Left renal pelvis (tissue), 4 donors: ENCODE measurements at places on chromosomes 7 and 10. TPM values are rescaled to one million over a fixed set of nuclear protein-coding genes. Genes with fewer than 3 reads are reported as not detected.

Gene ACTL6B
- polyA plus RNA-seq: not detected

DNA sequence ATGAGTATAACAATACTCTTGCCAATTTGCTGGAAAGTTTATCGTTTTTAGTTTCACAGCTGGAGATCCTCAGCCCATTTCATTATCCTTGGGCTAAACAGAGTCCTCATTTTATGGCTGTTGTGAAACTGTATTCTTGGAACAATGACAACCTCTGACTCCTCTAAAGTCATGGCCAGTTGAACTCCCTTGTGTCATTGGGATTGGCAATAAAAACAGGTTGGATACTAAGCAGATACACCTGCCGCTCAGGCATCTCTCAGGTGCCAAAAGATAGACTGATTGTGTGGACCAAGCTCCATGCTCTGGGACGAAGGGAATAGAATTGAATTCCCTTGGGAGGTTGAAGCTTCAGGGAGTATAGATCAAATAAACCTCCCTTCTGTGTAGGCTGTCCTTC lies 182.2 kb downstream of the WDR11 start:
- DNase-seq: no peak

DNA sequence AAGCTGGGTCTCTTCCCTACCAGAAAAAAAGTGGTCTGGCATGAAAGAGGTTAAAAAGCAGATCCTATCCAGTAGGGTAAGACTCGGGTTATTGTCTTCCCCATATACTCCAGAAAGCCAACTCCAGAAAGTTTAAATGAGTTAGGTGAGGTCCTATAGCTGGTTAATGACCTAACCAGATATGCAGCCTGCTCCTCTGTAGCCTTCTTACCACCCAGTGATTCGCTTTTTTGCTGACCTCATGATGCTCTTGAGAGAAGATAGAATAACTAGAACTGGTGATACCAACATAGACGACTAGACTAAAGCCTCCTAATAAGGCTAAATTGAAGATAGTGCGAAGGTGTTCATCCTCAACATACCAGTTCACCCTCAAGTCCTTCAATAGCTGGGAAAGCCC lies 675 bp upstream of the GIMAP1 start:
- no peak for DNase-seq

DNA sequence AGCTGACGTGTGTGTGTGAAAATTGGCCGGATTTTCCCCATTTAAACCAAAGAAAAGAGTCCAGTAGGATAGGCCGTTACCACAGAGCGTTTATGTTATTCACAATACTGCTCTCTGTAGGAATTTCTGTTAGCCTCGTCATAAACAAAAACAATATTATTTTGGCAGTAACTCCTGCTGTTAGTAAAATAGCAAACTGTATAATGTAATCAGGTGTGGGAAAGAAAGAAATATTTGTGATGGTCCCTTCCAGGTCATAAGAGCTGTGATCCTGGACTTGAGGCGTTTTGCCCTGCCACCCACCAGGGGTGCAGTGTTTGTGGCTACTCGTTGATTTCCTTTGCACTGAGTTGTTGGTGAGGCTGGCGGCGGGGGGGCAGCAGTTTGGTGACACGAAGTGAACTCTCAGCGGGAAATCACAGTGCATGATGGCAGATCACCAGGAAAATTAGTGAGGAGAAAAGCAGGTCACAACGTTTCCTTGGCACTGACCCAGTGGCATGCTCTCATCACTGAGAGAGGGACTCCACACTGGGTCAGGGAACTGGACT lies 2.8 kb downstream of the EEPD1 start:
- DNase-seq: no peak

Gene SCRN1
- 66.1 TPM for polyA plus RNA-seq

GRCh38 chr10:112370424-112370819 lies 3.5 kb upstream of the ACSL5 start:
- DNase-seq: no peak

DNA sequence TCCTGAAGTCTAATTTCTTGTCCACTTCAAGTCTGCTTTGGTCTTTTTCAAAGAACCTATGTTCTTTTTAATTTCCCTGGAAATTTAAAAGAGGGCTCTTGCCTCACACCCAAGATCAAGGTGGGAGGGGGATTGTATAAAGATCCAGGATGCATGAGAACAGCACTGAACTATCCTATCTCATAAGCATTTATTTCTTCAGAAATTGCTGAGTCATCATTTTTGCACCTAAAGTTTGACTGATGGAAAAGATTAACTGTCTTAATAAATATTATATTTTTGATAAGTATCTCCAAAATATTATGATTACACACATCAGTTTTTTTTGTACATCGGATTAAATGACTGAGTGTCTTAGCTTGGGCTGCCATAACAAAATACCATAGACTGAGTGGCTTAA lies 90.5 kb downstream of the RPS24 start:
- DNase-seq: no peak

- DNase-seq: no peak
Measured at GRCh38 chr10:48568546-48568945, 36.3 kb downstream of the ARHGAP22 start.

Gene RGR
- polyA plus RNA-seq: not detected

GRCh38 chr10:79077488-79078173 lies 8.9 kb downstream of the ZMIZ1 start:
- DNase-seq: no peak

DNA sequence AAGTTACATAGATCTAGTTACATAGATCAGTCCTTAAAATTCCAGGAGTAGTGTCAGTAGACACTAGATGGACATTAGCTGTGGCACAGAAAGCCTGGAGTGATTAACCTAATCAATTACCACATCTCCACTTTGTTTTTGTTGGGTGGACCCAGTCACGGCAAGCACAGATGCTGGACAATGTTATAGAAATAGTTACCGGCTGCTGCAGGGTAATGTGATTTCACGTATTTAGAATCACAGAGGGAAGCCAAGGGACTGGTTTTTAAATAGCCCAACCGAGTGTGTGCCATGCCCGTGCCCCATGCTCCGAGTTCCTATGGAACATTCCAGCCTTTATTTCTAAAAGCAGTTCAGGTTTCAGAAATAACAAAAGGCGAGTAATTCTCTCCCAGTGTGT lies 2.8 kb downstream of the LGI1 start:
- no peak for DNase-seq

Gene SAP25
- 9.6 TPM for polyA plus RNA-seq

- no peak for DNase-seq
Measured at GRCh38 chr10:52078397-52078937, 235.6 kb upstream of the DKK1 start.

- no peak for DNase-seq
Measured at GRCh38 chr7:51817694-51818225, 501.2 kb upstream of the COBL start.

Gene TAX1BP1
- polyA plus RNA-seq: 104 TPM

Gene TMEM176B
- polyA plus RNA-seq: 105 TPM

Gene OPN1SW
- 1.3 TPM for polyA plus RNA-seq

DNA sequence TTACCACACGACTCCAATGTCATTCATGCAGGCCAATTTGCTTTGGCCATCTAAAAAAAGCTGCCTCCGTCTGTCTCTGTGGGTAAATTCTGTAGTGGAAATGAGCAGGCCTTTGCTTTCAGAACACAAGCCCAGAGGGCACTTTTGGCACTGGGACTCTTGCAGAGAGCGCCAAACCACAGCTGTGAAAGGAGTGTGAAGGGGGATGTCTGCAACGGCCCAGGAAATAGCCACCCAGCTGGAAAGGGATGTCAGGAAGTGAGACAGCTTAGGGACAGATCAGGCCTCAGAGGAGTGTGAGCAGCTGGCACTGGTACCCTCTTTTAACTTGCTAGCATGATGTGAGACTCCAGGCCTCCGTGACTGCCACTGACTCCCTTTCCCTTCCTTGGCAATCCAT lies 152.4 kb downstream of the DKK1 start:
- DNase-seq: no peak

- no peak for DNase-seq
Measured at GRCh38 chr10:4708123-4708759, 117.8 kb upstream of the AKR1E2 start.

- no peak for DNase-seq
Measured at GRCh38 chr7:25886387-25887240, 265.4 kb upstream of the NFE2L3 start.

GRCh38 chr10:15344256-15344875 lies 26.7 kb downstream of the FAM171A1 start:
- DNase-seq: no peak

- DNase-seq: no peak
Measured at GRCh38 chr7:76211216-76211615, 9.5 kb downstream of the SRRM3 start.

Gene YKT6
- polyA plus RNA-seq: 67.7 TPM

GRCh38 chr7:38187794-38188440 lies 9.9 kb downstream of the STARD3NL start:
- no peak for DNase-seq

Gene LRRC61
- 30.0 TPM for polyA plus RNA-seq

GRCh38 chr7:2939193-2939885 lies 95.2 kb upstream of the GNA12 start:
- no peak for DNase-seq

- DNase-seq: no peak
Measured at GRCh38 chr10:17910125-17910789, 41.5 kb upstream of the SLC39A12 start.

GRCh38 chr10:34880817-34881216 lies 65.7 kb upstream of the PARD3 start:
- no peak for DNase-seq

DNA sequence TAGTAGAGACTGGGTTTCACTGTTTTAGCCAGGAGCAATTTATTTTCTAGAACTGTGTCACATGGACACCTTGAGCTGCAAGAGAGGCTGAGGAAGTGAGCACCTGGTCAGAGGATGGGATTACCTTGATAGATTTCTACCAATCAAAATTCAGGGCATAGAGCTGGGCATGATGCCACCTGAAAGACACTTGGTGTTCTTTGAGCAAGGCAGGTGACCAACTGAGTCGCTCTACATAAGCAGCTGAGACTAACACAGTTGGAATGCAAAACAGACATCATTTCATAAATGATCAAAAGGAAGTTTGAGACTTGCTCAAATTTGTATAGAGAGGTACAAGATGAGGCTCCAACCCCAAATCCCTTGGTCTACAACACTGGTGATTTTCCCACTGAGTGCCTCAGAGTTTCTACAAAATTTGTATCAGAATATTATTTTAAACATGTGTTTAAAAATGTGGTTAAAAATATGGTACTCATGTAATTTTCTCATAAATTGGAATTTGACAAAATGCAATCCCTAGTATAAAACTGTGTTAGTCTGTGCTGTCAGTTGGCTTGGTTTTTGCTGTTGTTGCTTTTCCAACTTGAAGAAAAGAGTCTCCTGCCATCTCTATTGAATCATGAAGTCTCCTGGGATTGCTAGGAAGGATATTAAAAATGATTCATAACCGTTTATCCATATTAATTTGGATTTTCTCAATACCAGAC lies 156.4 kb upstream of the MDFIC start:
- DNase-seq: no peak

DNA sequence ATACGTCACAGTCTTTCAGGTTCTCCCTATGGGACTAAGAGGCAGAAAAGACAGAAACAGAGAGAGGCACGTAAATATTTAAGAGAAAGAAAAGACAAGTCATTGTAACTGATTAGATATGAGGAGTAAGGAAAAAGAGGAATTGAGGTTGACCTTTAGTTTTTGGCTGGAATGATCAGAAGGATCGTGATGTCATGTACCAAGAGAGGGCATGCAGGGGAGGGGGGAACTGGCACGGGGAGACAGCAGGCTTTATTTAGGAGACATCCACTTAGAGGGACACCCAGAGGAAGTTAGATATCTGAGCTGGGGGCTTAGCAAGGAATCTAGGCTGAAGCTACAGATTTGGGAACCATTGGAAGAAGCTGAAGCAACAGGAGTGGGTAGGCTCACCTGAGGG lies 9.2 kb upstream of the LRRC20 start:
- no peak for DNase-seq

GRCh38 chr10:1151076-1152033 lies 95.2 kb downstream of the WDR37 start:
- no peak for DNase-seq

- DNase-seq: no peak
Measured at GRCh38 chr7:158351051-158351450, 236.6 kb downstream of the PTPRN2 start.

Gene GIMAP5
- 7.0 TPM for polyA plus RNA-seq

DNA sequence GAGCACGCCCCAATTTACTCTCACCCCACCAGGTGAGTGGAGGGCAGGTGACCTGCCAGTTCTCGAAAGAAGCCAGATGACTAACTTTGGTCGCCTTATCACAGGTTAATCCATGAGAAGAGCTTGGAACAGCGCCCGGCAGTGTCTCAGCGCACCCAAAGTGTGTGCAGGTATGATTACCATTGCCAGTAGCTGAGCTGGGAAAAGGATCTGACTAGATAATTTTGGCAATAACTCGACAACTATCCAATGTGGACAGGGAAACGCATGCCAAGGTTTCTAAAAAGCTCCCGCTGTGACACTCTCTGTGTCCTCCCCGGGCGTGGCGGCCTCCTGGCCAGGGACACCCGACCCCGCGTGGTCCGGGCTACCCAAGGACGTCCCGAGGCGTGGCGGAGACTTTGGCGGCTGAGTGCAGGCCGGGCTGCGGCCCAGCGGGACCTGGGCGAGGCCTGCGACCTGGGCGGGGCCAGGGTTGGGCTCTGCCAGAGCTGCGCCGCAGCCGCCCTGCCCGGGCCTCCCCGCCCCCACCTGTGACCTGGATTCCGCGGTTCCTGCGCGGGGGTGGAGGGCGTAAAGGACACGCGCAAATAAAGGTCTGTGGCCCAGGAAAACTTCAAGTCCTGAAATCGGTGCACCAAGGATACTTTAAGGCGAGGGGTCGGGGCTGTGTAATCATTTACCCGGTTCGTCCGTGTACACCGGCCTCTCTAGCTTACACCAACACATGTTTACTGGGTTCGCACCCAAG lies 13.7 kb upstream of the WAPL start:
- no peak for DNase-seq

- no peak for DNase-seq
Measured at GRCh38 chr7:103894656-103895596, 94.5 kb downstream of the RELN start.

Gene LDB3
- polyA plus RNA-seq: 0.87 TPM

Gene FAM241B
- 2.7 TPM for polyA plus RNA-seq

DNA sequence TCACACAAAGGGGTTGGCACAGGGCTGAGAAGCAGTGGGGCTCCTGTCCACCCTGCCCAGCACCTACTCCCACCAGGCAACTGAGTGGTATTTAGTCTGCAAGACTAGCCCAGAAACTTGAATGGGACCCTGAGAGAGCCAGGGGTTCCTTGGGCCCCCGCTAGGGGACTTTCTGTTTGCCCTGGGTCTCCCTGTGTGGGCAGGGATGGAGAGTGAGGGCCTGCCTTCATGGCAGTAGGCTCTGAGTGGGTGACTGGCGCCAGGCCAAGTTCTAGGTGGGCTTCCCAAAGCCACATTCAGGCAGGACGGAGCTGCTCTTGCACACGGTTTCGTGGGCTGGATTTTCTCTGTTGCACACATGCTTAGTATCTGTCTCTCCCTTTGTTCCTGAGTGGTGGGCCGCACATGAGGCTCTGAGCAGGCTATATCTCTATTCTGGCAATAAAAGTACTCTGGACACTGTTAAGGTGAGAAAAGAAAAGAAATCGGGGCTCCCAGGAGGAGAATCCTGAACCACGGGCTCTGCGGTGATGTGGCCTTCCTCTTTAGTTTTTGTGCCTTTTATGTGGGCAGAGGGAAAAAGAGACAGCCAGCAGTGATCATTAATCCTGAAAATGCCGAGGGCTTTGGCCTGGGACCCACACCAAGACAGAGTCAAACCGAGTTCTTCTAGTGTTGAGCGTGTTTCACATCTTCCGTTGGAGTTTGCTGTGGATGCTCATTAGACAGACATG lies 26.9 kb downstream of the IL2RA start:
- no peak for DNase-seq

- DNase-seq: no peak
Measured at GRCh38 chr10:26844396-26844975, 16.3 kb downstream of the ABI1 start.
